ENCODE measurements at places on chromosomes 4 and X. TPM values are rescaled to one million over a fixed set of nuclear protein-coding genes. Genes with fewer than 3 reads are reported as not detected.
A peak's percentile ranks its signal among the peaks of the same experiment; 100 is the strongest.

DNA sequence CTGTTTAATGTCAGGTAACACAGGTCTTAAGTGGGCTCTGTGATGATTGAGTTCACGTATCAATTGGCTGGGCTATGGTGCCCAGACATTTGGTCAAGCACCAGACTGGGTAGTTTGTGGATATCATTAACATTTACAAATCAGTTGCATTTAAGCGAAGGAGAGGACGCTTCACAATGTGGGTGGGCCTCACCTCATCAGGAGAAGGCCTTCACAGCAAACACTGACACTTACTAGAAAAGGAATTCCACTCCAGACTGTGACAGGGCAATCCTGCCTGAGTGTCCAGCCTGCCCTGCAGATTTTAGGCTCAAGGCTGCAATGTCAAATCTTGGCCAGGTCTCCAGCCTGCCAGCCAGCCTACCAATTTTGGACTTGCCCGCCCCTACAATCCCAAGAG lies 270.3 kb downstream of the DHRSX start:
- H3K27me3 ChIP-seq = no peaks in the 10 kb centered on the region
- peaks cover 10% of the 10 kb centered on the region for H3K36me3 ChIP-seq
- no peak for DNase-seq
- H3K27ac ChIP-seq = no peak overlapping the region

- H3K4me3 ChIP-seq = no peak overlapping the region
- H3K4me1 ChIP-seq = no peaks in the 10 kb centered on the region
- H3K27ac ChIP-seq = no peak overlapping the region
- no peaks in the 10 kb centered on the region for H3K36me3 ChIP-seq
These were observed 283.6 kb downstream of the FRMPD4 start for GRCh38 chrX:12421918-12422317.

GRCh38 chrX:38206542-38206941 lies 14.1 kb downstream of the SRPX start:
- no peak for DNase-seq
- no peaks in the 10 kb centered on the region for H3K36me3 ChIP-seq

DNA sequence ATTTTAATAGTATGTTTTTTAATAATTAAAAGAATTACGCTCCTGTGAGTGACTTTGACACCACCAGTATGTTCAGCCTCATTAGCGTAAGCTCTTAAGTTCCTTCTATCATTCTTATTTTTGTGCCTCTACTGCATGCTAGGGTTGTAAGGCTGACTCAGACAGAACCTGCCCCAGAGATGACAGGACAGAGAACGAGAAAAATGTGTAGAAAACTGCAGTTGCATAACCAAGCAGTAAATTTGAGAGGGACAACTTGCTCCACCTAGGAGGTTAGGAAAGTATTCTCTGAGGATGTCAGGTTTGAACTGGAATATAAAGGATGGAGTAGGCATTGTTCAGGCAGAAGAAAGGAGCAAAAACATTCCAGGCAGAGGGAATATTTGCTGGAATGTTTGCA lies 98.7 kb downstream of the NFKB1 start:
- no peak for DNase-seq
- H3K27me3 ChIP-seq = no peaks in the 10 kb centered on the region
- H3K4me1 ChIP-seq = peaks cover 53% of the 10 kb centered on the region

- H3K27me3 ChIP-seq = no peaks in the 10 kb centered on the region
- no peaks in the 10 kb centered on the region for H3K4me1 ChIP-seq
- no peak overlapping the region for H3K27ac ChIP-seq
These were observed 425.1 kb downstream of the GPM6A start for GRCh38 chr4:175386776-175387507.

- H3K36me3 ChIP-seq = no peaks in the 10 kb centered on the region
- H3K27me3 ChIP-seq = peaks cover 27% of the 10 kb centered on the region
- DNase-seq = no peak
- no peak overlapping the region for H3K4me3 ChIP-seq
These were observed 27.1 kb upstream of the ZNF330 start for GRCh38 chr4:141193516-141194034.

GRCh38 chrX:26783512-26784225 lies 567.7 kb downstream of the MAGEB5 start:
- H3K27me3 ChIP-seq = no peaks in the 10 kb centered on the region
- H3K4me1 ChIP-seq = no peaks in the 10 kb centered on the region
- no peak overlapping the region for H3K27ac ChIP-seq
- no peak for DNase-seq

- no peak overlapping the region for H3K27ac ChIP-seq
- DNase-seq = no peak
- H3K4me1 ChIP-seq = peaks cover 4% of the 10 kb centered on the region
- H3K36me3 ChIP-seq = no peaks in the 10 kb centered on the region
These were observed 36.9 kb downstream of the SNCA start for GRCh38 chr4:89800012-89800516.

GRCh38 chr4:159383562-159383931 lies 280.7 kb downstream of the RAPGEF2 start:
- H3K4me1 ChIP-seq = no peaks in the 10 kb centered on the region
- peaks cover 3% of the 10 kb centered on the region for H3K36me3 ChIP-seq
- DNase-seq = no peak
- H3K27me3 ChIP-seq = peaks cover 35% of the 10 kb centered on the region
- H3K4me3 ChIP-seq = no peak overlapping the region

- no peak for DNase-seq
- H3K36me3 ChIP-seq = no peaks in the 10 kb centered on the region
- H3K4me3 ChIP-seq = no peak overlapping the region
- H3K27ac ChIP-seq = no peak overlapping the region
- no peaks in the 10 kb centered on the region for H3K27me3 ChIP-seq
These were observed 710.6 kb upstream of the DIAPH2 start for GRCh38 chrX:95974096-95974470.

- H3K4me3 ChIP-seq = no peak overlapping the region
- H3K36me3 ChIP-seq = peaks cover 4% of the 10 kb centered on the region
- H3K4me1 ChIP-seq = no peaks in the 10 kb centered on the region
- no peaks in the 10 kb centered on the region for H3K27me3 ChIP-seq
These were observed 120.0 kb downstream of the RAB28 start for GRCh38 chr4:13364172-13364571.

GRCh38 chrX:108254636-108255035 lies 163.1 kb downstream of the ATG4A start:
- H3K27ac ChIP-seq = no peak overlapping the region
- no peak for DNase-seq
- H3K4me1 ChIP-seq = no peaks in the 10 kb centered on the region
- H3K27me3 ChIP-seq = peaks cover 7% of the 10 kb centered on the region

DNA sequence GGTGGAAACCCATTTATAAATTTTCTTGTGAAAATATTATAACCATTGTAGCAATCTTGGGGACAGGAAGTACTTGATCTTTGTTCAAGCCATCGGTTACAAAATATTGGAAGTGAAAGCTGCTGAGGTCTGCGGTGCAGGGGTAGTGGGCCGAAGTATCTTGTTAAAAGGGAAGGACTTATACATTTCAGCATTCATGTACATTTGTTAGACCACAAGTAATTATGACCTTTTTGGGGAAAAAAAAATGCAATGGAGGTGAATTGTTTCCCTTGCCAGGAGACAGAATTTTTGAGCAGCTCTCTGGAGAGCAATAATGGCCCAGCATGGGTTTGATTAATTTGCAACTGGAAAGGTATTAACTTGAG lies 121.3 kb downstream of the EGF start:
- peaks cover 2% of the 10 kb centered on the region for H3K36me3 ChIP-seq
- no peaks in the 10 kb centered on the region for H3K4me1 ChIP-seq
- H3K27me3 ChIP-seq = peaks cover 47% of the 10 kb centered on the region
- no peak for DNase-seq

DNA sequence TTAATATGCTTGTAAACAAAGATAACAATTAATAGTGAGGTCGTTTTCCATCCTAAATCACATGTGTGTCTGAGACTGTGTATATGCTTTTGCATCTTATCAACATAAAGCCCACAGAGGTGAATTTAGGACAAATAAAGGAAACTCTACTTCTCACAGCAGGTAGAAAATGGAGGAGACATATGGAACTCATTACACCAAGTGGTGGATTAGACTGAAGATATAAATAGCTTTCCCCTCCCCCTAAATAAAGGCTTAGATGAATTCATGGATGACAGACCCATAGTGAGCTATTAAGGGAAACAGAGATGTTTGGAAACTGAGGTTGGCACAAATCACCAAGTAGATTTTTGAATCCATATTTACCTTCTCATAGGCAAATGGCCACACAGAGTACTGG lies 79.7 kb downstream of the GRIA3 start:
- no peak for DNase-seq
- H3K4me1 ChIP-seq = no peaks in the 10 kb centered on the region
- no peaks in the 10 kb centered on the region for H3K27me3 ChIP-seq

GRCh38 chr4:169269916-169270809 lies 593 bp downstream of the SH3RF1 start:
- DNase-seq = no peak
- H3K4me3 ChIP-seq = peak overlapping the region; percentile 78
- H3K27ac ChIP-seq = no peak overlapping the region
- H3K27me3 ChIP-seq = peaks cover 54% of the 10 kb centered on the region
- H3K4me1 ChIP-seq = peaks cover 3% of the 10 kb centered on the region

DNA sequence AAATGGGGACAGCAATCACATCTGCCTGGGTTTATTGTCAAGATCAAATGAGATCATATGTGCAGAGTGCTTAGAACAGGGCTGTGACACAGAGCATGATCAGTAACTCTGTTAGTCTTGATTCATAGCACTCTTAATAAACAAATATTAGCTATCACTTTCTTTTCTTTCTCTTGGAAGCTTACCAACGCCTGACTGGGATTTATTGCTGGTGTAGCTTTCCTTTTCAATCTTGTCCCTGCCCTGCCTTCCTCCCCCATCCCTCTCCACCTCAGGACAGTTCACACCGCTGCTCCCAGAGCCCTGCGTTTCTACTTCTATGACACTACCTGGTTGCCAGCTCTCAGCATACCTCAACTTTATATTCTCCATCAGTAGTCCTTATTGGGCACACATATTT lies 120.7 kb downstream of the LDB2 start:
- H3K27ac ChIP-seq = no peak overlapping the region
- DNase-seq = no peak
- no peaks in the 10 kb centered on the region for H3K4me1 ChIP-seq
- no peak overlapping the region for H3K4me3 ChIP-seq
- no peaks in the 10 kb centered on the region for H3K36me3 ChIP-seq
- H3K27me3 ChIP-seq = no peaks in the 10 kb centered on the region

DNA sequence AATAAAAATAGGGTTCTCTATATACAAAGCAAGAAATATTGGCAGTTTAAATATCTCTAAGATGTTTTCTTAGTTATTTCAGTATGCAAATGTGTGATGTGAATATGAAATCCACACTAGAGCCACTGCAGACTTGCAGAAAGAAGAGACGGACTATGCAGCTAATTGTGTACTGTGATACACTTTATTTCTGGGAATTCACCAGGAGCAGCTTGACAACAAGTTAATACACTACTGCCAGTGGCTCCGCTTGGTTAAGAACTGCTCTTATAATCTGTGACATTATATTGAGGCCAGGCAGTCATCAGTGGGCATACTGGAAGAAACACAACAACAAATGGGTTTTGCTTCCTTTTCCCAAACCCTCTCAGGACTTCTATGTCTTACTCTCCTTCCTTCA lies 172.0 kb downstream of the FBXW7 start:
- no peaks in the 10 kb centered on the region for H3K27me3 ChIP-seq
- H3K4me1 ChIP-seq = peaks cover 11% of the 10 kb centered on the region
- no peak overlapping the region for H3K27ac ChIP-seq

DNA sequence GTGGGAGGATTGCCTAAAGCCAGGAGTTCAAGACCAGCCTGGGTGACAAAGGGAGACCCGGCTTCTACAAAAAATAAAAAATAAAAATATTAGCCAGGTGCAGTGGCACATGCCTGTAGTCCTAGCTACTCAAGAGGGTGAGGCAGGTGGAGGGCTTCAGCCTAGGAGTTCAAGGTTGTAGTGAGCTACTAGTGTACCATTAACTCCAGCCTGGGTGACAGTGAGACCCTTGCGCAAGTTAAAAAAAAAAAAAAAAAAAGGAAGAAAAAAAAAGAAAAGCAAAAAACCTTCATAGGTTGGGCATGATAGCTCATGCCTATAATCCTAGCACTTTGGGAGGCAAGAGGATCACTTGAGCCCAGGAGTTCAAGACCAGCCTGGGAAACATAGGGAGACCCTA lies 5.8 kb downstream of the SCLT1 start:
- H3K27me3 ChIP-seq = no peaks in the 10 kb centered on the region
- DNase-seq = no peak
- peaks cover 23% of the 10 kb centered on the region for H3K4me1 ChIP-seq
- no peaks in the 10 kb centered on the region for H3K36me3 ChIP-seq

- DNase-seq = no peak
- H3K4me1 ChIP-seq = no peaks in the 10 kb centered on the region
- no peaks in the 10 kb centered on the region for H3K36me3 ChIP-seq
- H3K27ac ChIP-seq = no peak overlapping the region
- no peak overlapping the region for H3K4me3 ChIP-seq
These were observed 146.7 kb upstream of the VEGFC start for GRCh38 chr4:176939445-176939844.

DNA sequence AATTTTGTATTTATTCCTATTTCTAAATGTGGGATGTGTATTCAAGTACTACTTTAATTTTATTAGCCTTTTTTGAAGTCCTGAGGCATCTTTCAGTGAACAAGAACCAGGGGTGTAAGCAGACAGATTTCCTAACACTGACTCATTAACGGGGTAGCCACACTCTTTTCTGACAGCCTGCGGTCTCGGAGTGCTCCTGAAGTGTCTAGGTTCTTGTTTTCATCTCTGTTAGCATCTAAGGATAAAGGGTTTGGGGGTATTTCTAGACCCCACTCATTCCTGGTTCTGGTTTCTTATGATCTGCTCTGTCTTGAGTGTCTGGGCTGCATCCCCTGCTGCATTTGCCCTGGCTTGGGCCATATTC lies 71.9 kb downstream of the GC start:
- H3K27me3 ChIP-seq = peaks cover 13% of the 10 kb centered on the region
- H3K4me1 ChIP-seq = peaks cover 3% of the 10 kb centered on the region
- H3K36me3 ChIP-seq = no peaks in the 10 kb centered on the region
- H3K27ac ChIP-seq = peak overlapping the region; percentile 27

Gene GAGE2A
- total RNA-seq = not detected

Gene HOPX
- 17.6 TPM for total RNA-seq

Gene CT45A3
- not detected for total RNA-seq

Gene RGN
- not detected for total RNA-seq

Gene PDZD4
- 31.1 TPM for total RNA-seq

Gene GSX2
- total RNA-seq = not detected

Gene CLDN34
- not detected for total RNA-seq

Gene FOXR2
- not detected for total RNA-seq

Gene CYBB
- 2.3 TPM for total RNA-seq

Gene C1QTNF7
- total RNA-seq = not detected

Gene CXCL5
- total RNA-seq = 18.5 TPM

Gene SPANXA1
- total RNA-seq = not detected

Gene NPY2R
- not detected for total RNA-seq

Gene UCP1
- not detected for total RNA-seq

Gene PAGE4
- not detected for total RNA-seq
